ENCODE measurements at places on chromosomes 12 and 14.

GRCh38 chr14:32622742-32623141 is 293.6 kb downstream of the AKAP6 start:
- DNase-seq = no peak

GRCh38 chr14:89394972-89395371 is 22.1 kb downstream of the FOXN3 start:
- no peak for DNase-seq

GRCh38 chr12:8907513-8907912 is 6.8 kb upstream of the PHC1 start:
- DNase-seq = no peak

- DNase-seq = no peak
These were observed 135.6 kb upstream of the HIF1A start for GRCh38 chr14:61559641-61560201.

- no peak for DNase-seq
These were observed 3.5 kb upstream of the HCFC2 start for GRCh38 chr12:104060791-104061190.

DNA sequence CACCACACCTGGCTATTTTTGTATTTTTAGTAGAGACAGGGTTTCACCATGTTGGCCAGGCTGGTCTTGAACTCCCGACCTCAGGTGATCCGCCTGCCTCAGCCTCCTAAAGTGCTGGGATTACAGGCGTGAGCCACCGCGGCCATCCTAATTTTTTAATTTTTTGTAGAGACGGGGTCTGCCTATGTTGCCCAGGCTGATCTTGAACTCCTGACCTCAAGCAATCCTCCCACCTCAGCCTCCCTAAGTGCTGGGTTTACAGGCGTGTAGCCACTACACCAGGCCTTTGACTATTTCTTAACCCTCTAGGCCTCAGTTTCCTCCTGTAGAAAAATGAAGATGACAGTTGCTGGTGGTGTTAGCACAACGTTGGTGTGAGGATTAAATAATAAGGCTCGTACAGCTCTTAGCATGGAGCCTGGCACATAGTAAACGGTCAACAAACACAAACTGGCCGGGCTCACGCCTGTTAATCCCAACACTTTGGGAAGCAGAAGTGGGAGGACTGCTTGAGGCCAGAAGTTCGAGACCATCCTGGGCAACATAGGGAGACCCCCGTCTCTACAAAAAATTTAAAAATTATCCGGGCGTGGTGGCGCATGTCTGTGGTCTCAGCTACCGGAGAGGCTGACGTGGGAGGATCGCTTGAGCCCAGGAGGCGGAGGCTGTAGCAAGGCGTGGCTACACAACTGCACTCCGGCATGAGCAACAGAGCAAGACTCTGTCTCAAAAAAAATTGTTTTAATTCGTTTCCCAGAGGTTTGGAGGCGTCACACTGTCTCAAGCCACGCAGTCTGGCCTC is 979 bp downstream of the DDX54 start:
- DNase-seq = no peak

GRCh38 chr12:120800665-120801064 is 75.0 kb downstream of the ACADS start:
- DNase-seq = no peak

DNA sequence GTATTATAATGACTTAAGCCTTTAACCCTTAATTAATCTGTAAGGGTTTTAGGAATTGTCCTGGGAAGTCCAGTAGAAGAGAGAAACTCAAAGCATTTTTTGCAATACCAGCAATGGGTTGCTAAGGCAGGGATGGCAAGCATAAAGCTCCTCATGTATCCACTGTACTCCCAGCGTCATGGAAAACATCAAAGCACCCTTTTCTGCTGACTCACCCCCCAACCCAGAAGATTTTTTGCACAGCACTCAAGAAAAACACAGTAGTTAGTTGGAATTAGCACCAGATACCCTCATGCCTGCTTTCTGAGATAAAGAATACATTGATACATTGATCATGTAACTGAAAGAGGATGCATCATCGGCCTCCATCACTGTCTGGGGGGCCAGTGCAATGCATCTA is 199.1 kb upstream of the CNOT2 start:
- DNase-seq = no peak

- DNase-seq = no peak
These were observed 18.0 kb upstream of the PHETA1 start for GRCh38 chr12:111386885-111387284.

- DNase-seq = no peak
These were observed 135.1 kb downstream of the SLC41A2 start for GRCh38 chr12:104822941-104823340.

DNA sequence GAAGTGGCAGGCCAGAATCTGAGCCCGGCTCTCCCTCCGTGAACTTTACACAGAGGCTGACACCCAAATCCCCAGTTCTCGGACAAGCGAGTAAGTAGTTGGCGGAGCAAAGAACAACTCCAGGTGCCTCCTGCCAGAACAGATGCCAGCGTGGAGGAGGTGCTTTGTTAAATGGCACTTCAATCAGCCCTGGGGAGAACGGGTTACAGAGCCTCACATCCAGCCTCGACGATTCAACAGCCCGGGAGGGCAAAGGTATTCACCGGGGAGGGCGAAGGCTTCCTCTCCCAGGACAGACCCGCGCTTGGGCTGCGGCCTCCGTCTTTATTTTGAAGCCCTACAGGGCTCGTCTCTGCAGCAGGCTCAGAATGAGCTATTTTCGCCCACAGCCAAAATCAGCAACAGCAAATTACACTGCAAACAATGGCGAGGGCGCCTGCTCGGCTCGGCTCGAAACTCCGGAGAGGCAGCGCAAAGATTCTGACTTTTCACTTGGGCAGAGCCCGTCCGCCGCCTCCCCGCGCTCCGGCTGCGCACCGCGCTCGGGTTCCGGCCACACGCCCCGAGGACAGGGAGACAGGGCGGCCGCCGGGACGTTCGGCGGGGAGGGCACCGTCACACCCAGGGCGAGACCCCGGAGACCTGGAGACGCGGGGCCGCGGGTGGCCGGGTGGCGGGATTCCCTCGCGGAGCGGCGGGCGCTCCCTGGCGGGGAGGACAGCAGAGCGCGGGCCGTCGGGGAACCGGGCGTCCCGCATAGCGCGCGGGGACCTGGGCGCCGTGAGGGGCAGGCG is 811 bp downstream of the TMCC3 start:
- no peak for DNase-seq

GRCh38 chr12:107325075-107325608 is 231.8 kb upstream of the CRY1 start:
- DNase-seq = no peak

GRCh38 chr14:99408286-99408970 is 72.2 kb downstream of the SETD3 start:
- DNase-seq = no peak

DNA sequence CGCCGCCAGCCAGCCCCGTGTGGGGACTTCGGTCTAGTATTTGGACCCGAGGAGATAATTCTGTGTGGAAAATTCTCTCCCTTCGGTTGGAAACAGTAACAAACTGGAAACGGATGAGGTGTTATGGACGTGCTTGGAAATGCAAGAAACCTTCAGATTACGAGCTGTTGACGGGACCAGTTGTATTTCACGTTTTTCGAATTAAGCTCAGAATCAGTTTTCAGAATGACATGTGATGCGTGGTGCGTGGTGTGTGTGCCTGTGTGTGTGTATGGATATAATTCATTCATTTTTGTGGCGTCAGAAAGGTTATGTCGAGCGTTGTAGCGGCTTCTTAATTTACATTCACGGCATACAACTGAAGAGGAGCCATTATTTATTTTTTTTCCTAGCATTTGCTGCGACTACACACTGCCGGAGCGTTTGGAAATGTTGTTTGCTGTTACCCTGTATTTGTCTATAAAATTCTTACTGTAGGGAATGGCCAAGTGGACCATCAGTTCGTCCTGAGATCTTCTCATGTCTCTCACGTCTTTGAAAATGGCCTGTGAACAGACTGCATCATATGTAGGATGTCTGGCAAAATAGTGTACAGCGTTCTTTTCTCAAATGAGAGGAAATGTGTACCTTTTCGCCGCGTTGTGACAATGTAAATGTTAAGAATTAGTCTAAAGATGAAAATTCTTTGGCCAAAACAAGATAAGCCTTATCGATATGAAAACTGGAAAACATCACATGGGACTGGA is 1.3 kb downstream of the TRAF3 start:
- no peak for DNase-seq

GRCh38 chr12:105835580-105836241 is 303.0 kb downstream of the NUAK1 start:
- DNase-seq = no peak

DNA sequence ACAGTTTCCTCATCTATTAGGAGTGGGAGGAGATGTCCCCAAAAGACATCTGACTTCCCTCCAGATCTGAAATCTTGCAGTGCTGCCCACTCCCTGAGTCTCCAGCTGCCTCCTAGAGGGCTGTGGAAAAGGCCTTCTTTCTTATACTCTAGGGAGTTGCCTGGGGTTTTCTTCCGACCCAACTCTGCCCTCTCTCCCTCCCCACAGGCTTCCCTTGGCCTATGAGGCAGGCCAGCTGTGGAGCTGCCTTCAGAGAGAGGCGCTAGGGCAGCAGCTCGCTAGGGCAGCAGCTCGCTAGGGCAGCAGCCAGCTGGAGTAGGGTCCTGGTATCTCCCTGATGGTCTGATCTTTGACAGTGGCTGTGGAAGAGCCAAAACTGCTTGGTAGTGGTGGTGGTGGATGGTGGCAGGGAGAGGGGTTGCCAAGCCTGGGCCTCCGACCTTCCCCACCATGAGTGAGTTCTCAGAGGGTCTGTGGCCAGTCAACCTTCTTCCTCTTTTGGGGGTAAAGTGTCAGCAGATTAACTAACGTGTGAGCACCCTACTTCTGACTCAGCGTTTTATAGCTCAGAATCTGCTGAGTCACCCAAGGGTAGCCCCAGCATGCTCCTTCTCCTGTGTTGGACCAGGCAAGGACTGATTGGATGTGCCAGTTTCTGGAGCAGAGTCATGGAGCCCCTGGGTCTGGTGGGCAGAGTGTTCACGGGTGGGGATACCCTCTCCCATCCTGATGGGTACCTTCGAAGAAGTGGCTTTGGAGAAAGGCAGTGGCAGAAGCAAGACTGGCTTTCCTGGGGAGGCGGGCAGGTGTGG is 2.3 kb downstream of the SLC48A1 start:
- DNase-seq = no peak

DNA sequence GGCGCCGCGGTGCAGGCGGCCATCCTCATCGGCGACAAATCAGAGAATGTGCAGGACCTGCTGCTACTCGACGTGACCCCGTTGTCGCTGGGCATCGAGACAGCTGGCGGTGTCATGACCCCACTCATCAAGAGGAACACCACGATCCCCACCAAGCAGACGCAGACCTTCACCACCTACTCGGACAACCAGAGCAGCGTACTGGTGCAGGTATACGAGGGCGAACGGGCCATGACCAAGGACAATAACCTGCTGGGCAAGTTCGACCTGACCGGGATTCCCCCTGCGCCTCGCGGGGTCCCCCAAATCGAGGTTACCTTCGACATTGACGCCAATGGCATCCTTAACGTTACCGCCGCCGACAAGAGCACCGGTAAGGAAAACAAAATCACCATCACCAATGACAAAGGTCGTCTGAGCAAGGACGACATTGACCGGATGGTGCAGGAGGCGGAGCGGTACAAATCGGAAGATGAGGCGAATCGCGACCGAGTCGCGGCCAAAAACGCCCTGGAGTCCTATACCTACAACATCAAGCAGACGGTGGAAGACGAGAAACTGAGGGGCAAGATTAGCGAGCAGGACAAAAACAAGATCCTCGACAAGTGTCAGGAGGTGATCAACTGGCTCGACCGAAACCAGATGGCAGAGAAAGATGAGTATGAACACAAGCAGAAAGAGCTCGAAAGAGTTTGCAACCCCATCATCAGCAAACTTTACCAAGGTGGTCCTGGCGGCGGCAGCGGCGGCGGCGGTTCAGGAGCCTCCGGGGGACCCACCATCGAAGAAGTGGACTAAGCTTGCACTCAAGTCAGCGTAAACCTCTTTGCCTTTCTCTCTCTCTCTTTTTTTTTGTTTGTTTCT is 1.7 kb downstream of the HSPA2 start:
- no peak for DNase-seq

GRCh38 chr12:114316076-114316475 is 89.9 kb downstream of the TBX5 start:
- DNase-seq = no peak

- DNase-seq = no peak
These were observed 19.3 kb downstream of the JAG2 start for GRCh38 chr14:105149146-105149781.

DNA sequence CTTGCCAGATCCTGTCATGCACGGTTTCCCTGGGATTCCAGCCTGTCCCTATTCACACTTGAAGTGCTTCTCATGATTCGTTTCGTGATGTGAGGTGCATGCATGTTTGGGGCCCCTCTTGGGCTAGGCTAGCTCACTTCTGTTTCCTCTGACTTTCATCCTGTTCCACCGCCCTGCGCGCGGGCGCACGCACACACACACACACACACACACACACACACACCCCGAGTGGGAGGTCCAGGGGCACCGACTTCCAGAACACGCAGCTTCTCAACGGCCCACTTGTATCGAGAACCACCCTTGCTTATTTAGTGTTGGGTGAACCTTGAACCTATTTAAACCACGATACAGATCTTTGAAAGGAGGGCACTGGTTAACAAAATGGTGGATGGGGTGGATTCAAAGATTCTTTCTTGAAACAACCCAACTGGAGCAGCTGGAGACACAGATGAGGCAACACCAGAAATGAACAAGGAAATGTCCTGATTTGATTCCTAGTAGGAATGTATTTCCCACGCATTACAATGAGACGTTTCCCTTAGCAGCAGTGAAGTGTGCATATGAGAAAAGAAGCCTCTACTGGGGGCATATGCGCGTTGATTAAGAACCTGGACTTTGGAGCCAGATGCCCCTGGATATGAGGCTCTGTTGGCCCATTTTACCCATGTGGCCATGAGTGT is 16.3 kb downstream of the ELK3 start:
- peak; percentile 22 for DNase-seq

DNA sequence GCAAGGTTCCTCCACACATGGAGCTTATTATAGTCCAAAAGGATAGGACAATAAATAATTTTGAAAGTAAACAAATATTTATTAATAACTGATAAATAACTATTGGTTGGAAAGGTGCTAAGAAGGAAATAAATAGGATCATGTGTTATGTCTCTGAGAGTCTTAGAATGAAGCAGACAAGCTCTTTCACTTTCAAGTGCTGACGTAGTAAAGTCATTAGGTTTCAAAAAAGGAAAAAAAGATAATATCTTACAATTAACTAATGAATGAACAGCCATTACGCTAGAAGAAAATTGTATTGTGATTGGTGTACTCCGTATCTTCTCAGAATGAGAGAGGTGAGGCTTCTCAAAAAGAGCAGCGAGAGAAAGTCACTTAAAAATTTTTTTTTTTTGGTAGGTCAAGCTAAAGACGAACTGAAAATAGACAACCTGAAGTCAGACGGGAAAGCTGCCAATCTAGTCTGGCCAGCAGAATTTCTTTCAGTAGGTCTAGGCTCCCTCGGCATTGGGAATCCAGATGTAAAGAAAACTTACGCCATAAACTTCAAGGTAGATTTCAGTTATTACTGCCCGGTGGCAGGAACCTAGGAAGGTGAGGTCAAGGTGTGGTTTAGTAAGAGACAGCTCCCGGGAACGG is 583 bp upstream of the LEMD3 start:
- no peak for DNase-seq

- peak; percentile 21 for DNase-seq
These were observed 618 bp downstream of the RNF34 start for GRCh38 chr12:121400332-121401139.

All from stimulated activated CD4-positive, alpha-beta T cell treated with anti-CD3 and anti-CD28 coated beads, TNF-alpha, amount 100 ng/mL, for 1 hour (primary cell).